ENCODE measurements at places on chromosomes 3 and 15.

GRCh38 chr15:73873889-73874511, 636 bp downstream of the TBC1D21 start:
- DNase-seq, result peak; percentile 8

GRCh38 chr3:41330465-41330864, 131.2 kb downstream of the CTNNB1 start:
- DNase-seq, result no peak

DNA sequence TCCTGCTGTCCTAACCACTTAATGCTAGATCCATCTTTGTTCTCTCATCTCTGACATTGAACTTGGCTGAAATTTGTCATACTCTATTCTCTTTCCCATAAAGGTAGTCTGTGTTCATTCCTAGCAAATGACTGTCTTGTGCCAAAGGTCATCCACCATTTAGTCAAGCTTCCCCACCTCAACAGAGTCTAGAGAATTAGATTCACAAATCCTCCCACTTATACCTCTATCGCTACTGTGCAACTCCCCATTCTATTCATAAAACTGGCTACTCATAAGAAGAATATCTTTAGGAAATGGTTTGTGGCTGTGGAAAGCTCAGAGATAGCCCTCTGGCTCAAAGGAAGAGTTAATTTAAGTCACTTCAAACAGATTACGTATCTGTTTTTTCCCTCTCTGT, 59.7 kb upstream of the MBNL1 start:
- no peak for DNase-seq

DNA sequence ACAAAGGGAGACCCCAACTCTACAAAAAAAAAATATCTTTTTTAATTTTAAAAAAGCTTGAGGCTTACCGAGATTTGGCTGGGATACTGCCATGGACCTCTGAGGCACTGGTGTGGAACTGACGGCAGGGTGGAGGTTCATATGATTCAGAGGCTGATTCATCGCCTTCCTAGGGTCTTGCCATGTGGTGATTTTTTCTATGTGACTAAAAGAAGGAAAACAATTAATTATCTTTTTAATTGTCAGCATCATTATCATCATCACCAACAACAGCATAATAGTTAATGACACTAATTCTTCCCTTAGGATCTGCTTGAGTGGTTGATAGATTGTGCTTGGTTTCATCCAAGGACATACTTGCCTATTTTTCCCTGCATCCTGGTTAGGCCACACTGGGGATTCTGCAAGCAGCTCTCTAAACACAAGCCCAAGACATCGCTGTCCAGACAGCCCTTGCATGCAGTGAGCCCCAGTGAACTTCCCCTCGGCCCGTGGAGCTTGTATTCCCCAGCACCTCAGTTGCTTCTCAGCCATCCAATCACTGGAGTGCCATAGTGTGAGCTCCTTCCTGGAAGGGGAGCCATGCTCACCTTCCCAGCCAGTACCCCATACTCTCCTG, 84.9 kb downstream of the WWTR1 start:
- no peak for DNase-seq

DNA sequence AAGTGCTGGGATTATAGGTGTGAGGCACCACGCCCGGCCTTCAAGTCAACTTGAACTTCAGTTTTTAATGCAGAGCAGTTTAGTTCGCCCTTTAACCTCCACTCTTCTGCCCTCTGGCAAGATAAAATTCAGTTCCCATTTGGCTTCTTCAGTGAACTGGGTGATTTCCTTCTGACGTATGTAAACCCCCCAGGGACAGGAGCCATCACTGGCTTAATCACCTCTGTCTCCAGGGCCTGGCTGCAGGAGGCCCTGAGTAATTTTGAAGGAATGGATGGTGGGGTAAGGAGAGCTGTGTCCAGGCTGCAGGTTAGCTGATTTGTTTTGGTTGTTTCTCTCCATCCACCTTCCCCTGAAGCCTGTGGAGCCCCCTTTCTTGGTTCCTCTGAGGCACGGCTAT, 11.9 kb downstream of the MCM2 start:
- DNase-seq, result no peak

DNA sequence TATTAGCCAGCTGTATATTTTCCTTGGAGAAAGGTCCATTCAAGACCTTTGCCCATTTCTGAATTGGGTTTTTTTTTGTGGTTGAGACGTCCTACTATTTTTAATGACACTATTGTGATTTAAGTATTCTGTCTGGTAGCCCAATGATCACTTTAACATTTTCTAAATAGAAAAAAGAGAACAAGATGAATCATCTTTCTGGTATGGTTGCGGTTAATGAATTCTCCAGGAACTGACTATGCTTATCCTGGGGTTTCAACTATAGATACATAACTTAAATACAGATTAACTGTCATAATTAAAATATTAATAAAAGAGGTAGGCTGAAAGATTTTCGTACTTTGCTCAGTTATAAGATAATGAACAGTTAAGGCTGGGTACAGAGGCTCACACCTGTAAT, 51.9 kb downstream of the PBRM1 start:
- DNase-seq, result no peak

- DNase-seq, result no peak
These were observed 207.6 kb downstream of the STAG1 start for GRCh38 chr3:136544532-136544931.

DNA sequence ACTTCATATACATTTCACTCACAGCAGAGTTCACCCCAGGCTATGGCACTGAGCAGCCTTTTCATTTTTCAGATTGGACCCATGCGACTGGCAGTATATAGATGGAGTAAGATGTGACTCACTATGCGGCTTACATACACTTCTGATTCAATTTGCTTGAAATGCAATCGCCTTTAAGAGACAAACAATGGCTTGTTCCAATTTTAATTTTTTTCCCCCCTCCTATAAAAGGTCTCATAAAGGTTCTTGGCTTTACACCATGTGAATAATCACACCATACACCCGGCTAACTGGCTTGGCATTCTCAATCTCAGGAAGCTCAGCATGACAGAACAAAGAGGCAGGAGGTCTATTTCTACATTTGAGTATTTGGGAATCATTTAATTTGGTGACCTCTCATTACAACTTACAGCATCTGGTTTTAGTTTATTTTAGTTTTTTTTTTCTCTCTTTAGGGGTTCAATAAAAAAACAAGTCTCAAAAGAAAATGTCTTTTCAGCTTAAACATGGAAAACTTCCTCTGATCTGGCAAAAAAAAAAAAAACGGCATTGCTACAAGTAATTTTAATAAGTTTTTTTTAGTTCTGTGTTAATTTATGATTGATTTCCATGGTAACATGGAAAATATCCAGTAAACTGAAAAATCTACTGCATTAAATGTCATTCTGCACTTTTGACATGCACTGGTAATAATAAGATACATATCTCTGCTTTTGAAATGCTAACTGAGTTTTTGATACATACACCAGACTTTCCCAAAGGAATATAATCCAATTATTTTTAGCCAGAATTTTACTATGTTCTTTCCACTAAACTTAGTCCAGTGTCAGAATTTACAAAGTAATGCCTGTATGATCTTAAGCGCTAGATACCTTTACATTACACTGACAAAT, 38.8 kb downstream of the GADL1 start:
- no peak for DNase-seq

- DNase-seq, result no peak
These were observed 18.1 kb downstream of the MOBP start for GRCh38 chr3:39485547-39485946.

- DNase-seq, result no peak
These were observed at the start of gene NLGN1 for GRCh38 chr3:173397161-173398110. NLGN1 (plus strand) TSS chr3:173397744.

GRCh38 chr15:99495430-99496301, 70.1 kb upstream of the MEF2A start:
- no peak for DNase-seq

- no peak for DNase-seq
These were observed 238.9 kb downstream of the CADPS start for GRCh38 chr3:62636235-62636826.

GRCh38 chr3:42750834-42751233, 22.2 kb downstream of the CCDC13 start:
- DNase-seq, result no peak

DNA sequence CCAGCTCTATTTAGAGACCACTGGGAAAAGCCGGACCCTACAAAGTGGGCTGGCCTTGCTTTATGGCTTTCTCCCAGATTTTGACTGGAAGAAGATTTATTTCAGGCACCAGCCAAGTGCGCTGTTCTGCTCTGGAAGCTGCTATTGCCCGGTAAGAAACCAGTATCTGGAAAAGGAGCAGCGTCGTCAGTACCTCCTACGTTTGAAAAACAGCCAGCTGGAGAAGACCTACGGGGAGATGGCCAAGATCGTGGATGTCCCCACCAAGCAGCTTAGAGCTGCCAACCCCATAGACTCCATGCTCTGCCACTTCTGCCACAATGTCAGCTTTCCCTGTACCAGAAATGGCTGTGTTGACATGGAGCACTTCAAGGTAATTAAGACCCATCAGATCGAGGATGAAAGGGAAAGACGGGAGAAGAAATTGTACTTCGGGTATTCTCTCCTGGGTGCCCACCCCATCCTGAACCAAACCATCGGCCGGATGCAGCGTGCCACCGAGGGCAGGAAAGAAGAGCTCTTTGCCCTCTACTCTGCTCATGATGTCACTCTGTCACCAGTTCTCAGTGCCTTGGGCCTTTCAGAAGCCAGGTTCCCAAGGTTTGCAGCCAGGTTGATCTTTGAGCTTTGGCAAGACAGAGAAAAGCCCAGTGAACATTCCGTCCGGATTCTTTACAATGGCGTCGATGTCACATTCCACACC, 60.9 kb downstream of the PXYLP1 start:
- DNase-seq, result no peak

DNA sequence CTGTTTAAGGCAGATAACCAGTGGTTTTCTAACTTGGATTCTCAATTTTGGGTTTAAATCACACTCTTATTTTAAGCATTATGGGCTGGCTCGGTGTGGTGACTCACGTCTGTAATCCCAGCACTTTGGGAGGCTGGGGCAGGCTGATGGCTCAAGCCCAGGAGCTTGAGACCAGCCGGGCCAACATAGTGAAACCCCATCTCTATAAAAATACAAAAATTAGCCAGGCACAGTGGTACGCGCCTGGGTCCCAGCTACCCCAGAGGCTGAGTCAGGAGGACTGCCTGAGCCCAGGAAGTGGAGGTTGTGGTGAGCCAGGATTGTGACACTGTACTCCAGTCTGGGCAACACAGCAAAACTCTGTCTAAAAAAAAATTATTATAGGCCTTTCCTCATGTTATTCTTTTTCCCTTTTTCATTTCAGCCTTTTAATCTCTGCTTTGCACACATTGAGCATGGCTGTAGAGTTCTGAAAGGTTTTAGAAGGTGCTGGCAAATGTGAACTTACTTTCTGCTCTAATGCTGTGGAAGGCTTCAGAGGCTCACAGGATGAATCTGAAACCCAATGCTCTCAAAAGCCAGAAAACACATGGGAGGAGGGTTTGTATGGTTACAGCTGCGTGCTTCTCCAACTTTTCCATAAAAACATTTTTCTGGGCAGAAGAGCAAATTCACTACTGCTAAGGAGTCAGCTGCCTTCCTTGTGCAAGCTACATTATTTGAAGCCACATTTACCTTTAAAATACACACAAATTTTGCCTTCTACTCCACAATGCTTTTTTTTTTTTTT, 32.5 kb downstream of the CHAC1 start:
- no peak for DNase-seq

- no peak for DNase-seq
These were observed 3.1 kb downstream of the PRRT3 start for GRCh38 chr3:9949115-9949514.

GRCh38 chr15:80992441-80992840, 2.8 kb upstream of the MESD start:
- no peak for DNase-seq

DNA sequence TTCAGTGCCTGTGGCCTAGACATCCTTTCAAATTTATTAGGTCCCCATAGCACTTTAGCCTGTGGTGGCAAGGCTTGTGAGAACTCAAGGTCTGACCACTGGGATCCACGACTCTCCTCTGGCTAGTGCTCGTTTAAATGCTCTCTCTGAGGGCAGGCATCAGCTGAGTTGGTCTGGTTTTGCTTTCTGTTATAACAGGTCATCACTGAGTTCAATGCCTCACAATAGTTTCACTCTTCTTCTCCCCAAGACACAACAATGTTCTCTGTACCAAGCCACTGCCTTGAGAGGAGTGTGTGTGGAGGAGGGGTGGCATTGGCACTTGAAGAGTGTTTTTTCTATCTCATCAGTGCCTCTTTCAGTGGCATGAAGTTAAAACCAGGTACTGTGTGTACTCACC, 7.6 kb downstream of the OR5K4 start:
- no peak for DNase-seq

DNA sequence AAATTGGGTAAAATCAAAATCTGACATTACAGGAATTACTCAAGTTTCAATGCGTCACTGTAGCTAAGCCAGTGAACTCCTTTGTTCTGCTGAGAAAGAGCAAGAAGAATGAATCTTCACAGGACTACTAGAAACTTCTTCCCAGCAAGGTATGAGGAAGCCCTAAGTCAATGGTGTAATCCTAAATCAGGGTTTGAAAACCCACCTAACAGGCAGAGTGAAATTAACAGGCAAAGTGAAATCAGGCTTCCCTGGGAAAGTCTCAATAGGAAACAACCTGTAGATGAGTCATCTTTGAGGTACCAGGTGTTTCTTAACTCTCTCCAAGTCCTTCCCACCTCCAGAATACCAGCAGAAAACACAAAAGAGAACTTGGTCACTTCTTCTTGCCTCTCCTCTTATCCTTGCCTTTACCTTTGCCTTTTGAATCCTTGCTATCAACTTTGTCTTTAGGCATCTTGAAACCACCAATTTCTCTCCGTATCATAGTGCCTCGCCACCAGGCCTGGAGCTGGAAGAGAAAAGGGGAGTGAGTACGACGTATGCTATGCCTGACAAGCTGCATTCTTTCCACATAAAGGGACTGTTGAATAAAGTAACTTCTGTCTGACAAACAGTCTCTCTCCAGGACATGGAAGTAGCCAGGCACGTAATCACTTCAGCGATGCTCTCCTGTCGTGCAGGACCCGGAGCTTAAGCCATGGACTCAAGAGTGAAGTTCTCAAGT, 60.6 kb upstream of the RPL35A start:
- DNase-seq, result no peak

DNA sequence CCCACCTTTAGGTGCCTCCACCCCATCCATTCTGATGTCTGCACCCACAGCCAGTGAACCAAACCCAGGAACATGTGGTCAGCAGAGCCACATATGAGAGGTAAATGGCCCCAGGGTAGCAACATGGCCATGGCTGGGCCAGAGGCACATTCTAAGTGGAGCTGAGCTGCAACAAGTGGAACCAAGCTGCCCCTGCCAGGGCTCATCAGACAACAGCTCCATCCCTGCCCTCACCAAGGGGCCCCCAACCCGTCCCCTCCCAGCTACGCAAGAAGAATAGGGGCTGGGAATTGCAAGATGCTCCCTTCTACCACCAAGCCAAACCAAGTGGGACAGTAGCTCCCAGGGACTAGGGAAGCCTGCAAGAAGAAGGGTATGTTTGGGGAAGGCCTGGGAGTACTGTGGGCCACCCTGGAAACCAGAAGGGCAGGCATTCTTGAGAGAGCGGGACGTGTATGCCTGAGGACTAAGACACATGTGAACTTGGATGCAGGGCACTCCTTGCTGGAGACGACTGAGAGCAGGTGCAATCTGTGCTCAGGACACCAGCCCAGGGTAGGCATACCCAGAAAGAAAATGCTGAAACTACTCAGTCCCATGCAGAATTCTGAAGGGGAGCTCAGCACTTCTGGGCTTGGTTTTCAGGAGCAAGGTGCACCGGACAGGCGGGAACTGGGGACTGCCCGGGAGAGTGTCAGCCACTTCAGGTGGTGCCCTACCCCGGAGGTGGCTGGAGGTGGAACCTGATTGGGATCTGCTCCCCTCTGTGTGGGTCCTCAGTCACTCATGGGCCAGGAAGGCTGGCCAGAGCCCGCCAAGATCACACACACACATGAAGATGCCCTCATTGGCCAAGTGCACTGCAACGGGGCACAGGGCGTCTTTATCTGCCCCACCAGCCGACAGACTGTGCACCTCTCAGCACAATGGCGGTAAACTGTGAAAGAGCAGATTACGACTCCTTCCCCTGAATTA, 9.5 kb downstream of the MYL3 start:
- DNase-seq, result no peak
